ENCODE measurements at places on chromosomes 2 and 18.
A peak's percentile ranks its signal among the peaks of the same experiment; 100 is the strongest.

DNA sequence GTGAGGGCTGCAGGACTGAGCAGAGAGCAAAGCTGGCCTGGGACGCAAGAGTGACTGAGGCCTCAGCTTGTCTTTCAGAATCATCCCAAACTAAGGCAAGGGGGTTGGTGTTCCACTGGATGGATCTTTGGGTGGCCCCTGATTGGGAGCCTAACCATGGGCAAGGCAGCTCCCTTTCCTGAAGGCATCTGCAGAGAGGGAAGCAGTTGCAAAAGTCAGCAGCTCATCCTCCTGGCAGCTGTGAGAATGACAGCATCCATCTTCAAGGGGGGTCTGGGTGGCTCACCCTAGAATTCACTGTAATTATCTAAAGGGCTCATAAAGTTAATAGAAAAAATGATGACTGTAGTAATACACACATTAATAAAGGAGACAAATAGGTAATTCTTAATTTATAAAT, 46.5 kb upstream of the RAB31 start:
- no peak for DNase-seq

GRCh38 chr2:60496956-60497355, 56.5 kb downstream of the BCL11A start:
- DNase-seq = no peak

DNA sequence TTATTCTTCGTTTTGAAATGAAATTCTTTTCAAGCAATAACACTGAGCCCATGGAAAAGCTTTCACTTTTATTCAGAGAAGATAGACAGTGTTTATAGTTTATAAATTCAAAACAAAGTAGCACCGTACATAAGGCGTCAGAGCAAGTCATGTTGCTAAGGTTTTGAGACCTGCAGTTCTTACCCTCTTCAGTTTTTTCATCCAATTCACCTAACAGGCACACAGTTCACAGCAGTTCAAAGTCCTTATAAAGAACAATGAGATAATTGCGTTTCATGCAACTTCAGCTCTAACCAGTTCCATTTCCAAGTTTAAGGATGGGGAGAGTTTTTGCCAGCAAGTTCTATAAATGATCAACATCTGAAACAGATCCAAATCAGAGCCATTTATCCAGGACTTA, 96.7 kb downstream of the ARHGAP15 start:
- DNase-seq = no peak

GRCh38 chr18:10822456-10822855, 296.6 kb downstream of the NAPG start:
- DNase-seq = no peak

GRCh38 chr2:76809136-76809535, 713.0 kb downstream of the LRRTM4 start:
- no peak for DNase-seq

DNA sequence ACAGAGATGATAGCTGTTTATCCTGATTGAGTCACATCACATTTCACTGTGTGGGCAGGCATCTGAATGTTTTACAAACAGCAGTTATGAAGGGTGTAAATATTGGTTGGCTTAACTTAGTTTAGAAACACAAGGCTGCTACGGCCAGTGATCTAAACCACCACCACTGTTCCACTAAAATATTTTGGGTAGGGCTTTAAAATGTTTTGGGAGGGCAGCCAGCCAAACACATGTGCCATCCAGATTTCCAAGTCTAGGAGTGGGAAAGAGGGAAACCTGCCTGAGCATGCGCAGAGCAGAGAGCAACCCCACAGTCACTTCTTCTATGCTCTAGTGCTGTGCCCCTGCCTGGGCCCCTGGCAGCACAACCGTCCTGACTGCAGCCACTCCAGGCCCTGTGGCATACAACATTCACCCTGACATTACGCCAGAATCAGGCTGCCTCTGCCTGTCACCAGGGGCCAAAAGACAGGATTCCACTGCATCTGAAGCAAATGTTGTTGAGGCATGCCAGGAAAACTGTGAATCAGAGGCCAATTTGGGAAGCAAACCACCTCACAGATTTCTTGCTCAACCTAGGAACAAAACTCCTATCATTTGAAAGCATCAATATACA, 74.8 kb upstream of the COL5A2 start:
- DNase-seq = no peak

DNA sequence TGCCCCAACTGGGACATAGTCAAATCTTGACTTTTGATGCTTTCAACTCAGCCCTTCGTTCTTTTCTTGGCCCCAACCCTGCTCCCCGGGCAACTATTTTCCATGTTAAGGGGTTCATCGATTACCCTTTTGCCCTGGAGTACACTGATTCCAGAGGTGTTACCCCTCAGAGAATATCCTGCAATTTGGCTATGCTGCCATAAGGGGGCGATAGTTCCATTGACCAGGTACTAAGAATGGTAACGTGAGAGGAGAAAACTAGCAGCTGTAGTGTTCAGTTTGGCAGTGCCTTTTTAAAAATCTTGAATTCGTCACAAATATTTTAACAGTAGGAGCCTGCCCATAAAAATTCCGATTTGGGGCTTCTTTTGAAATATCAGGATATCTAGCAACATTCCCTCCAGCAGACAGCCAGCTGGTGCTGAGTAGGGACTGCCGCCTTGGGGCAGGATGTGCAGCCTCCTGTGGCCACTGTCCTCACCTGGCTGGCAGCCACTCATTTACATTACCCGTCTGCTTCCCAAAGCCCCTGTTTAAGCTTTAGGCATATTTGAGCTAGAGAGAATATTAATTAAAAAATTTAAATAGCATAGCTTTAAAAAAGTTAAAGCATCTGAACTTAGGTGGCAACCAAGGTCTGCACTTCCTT, 146.3 kb upstream of the SKOR2 start:
- peak; percentile 12 for DNase-seq

- no peak for DNase-seq
Observed at GRCh38 chr18:23995180-23995579, 19.4 kb upstream of the TTC39C start.

DNA sequence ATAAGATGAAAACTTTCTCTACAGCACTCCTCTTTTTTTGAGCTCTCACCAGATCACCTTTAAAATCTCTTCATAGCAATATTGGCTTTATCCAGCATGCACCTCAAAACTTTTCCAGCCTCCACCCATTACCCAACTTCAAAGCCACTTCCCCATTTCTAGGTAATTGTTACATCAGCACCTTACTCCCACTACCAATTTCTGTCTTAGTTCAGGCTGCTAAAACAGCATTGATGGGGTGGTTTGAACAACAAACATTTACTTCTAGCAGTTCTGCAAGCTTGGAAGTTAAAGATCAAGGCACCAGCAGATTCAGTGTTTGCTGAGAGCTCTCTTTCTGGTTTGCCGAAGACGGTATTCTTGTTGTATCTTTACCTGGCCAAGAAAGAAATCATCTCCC, 114.0 kb upstream of the SLC39A10 start:
- no peak for DNase-seq

DNA sequence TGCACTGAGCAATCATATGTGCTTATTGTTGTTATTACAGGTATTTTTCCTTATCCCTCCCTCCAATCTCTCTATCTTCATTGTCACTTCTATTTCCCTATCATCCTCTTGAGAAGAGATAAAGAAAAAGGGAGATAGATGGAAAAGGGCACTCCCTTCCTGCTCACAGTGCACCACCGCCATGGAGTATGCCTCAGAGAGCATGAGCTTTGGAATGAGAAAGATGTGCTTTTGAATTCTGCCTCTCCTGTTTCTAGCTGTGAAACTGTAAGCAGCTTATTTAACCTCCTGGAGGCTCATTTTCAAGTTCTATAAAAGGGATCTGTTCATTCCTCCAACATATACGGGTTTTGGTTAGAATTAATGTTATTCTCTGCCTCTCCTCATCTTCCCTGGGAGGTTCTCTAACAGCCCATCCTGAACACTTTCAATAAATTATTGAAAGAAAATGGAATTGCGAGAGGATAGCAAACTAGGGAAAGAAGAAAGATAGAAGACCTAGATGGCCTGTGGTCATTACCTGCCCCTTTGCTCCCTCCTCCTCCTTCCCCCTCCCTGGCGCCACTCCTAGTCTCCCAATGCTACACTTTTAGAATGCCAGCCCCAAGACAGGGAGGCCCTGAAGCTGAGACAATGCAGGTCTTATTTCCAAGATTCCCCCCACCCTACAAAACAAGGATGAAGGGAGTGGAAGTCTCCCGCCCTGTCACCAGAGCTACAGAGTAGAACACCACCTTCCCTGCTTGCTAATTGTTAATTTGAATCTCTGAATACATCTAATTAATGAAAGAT, 37.8 kb downstream of the FIGN start:
- no peak for DNase-seq

GRCh38 chr2:184049566-184049965, 548.8 kb upstream of the ZNF804A start:
- no peak for DNase-seq

- no peak for DNase-seq
Observed at GRCh38 chr2:237961637-237962036, 5.2 kb upstream of the UBE2F start.

- no peak for DNase-seq
Observed at GRCh38 chr2:61411109-61411508, 59.8 kb downstream of the USP34 start.

GRCh38 chr2:187377340-187377739, 70.7 kb downstream of the CALCRL start:
- no peak for DNase-seq

DNA sequence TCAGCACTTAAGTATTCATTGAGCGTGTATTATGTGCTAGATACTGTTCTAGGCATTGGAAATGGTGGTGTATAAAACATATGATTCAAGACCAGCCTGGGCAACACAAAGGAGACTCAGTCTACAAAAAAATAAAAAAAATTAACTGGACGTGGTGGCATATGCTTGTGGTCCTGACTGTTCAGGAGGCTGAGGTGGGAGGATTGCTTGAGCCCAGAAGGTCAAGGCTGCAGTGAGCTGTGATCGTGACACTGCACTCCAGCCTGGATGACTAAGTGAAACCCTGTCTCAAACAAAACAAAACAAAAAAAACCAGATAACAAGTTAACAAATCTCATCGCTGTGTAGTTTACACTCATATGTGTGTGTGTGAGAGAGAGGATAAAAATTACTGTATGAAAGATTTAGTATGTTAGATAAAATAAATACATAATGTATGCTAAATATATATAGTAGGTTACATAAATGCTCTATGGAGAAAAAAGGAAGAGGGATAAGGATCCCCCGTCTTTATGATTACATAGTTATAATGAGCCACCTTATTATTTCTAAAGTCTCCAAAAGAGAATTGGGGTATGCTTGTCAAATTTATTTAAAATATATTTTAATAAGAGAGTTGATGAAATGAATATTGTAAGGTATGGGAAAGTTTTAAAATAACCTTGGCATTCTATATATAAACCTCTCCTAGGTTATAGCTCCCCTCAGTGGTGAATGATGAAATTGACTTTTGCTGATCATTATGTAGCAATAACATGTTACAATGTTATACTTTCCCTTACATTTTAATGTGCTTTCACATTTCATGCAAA, 69.2 kb downstream of the EHBP1 start:
- DNase-seq = no peak

DNA sequence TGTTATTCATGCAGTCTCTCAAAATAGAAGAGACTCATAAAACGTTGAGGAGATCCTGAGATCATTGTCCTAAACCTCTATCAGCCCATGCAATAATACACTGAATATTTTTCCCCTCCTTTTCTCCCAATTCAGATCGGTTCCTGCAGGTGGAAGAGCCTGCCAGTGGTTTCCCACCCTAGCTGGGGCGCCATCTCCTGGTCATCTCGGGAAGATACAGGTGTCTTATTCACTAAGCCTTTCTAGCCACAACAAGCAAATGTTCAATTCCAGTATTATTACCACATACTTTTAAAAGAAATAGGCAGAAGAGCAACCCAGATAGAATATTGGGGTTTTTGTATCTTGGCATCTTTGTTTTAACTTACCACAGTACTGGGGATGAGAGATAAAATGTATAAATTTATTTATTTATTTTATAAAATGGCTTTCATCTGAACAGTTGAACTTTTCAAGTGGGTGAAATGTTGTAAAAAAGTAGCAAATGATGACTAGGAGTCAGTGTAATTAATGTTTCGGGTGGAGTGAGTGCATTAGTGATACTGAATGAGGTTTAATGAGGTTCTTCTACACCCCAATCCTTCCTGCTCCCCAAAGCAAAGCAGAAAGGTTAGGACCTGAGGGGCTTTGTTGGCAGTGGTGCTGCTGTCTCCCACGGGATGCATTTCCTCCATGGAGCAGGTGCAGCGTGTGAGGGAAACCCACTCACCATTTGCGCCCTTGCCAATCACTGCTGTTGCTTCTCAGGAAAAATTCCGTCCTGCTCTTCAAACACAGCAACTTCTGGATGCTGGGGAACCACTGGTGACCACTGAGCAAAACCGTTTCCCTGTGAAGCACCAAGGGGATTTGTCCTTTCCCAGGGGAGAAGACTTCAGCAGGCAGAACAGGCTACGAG, 147.1 kb upstream of the FHL2 start:
- DNase-seq = peak; percentile 79

GRCh38 chr2:105904938-105905337, 160.2 kb downstream of the NCK2 start:
- DNase-seq = no peak

GRCh38 chr18:67742954-67743353, 226.4 kb upstream of the DSEL start:
- DNase-seq = no peak

DNA sequence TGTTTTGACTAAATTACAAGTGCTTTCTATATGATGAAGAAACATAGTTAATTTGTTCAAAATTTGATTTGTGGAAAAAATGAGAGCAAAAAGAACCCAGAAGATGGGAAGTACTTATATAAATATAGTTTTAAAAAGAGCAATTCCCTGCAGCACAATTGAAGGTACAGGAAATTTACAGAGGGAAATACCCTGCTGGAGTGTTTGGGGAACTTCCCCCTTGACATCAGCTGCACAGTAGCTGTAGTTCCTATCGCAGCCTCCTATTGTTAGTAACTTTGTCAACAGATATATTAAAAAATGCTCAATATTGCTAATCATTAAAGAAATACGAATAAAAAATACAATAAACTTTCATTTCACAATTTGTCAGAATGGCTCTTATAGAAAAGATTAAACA, 1118.8 kb upstream of the ZEB2 start:
- no peak for DNase-seq

- no peak for DNase-seq
Observed at GRCh38 chr2:218381916-218382366, at the start of gene SLC11A1. Gene SLC11A1, plus strand, starts transcription at chr2:218382273. Its CDS starts 96 bp downstream, at chr2:218382369.

GRCh38 chr18:2240311-2240705, 331.0 kb downstream of the METTL4 start:
- no peak for DNase-seq

DNA sequence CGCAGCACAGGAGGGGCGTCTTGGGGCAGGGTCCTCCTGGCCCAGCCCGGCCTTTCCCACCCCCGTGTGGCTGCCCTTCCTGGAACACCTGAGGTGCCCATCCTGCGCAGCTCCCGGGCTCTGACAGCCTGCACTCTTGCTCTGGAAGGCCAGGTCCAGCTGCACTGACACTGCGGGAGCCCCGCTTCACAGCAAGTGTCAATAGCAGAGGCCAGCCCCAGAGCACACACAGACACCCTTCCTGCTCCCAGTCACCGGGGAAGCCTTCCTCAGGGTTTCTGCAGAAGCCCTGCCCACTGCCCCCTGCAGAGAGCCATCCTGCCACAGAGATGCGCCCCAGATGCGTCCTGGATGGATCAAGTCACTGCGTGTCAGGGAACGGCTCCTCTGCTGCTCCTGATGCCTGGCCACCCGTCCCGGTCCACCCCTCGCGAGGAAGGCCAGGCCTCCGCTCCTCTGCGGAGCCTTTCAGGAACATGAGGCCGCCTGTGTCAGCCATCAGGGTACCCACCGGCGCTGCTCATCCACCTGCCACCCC, 519.2 kb upstream of the MYT1L start:
- no peak for DNase-seq
